GM13976 (cell line): ENCODE measurements at places on chromosomes 1 and 21.

DNA sequence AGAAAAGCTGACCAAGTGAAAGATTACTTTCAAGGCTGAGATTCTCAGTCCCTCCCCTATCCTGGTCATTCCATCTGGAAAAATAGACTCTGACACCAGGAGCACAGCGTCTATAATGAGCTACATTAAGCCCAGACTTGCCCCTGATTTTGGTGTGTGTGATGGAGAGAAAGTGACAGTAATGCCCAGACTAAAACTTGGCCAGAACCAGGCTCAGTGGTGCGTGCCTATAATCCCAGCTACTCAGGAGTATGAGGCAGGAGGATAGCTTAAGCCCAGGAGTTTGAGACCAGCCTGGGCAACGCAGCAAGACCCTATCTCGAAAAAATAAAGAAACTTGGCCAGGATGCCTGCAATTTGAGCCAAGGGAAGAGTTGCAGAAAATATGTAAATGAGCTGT lies 15.9 kb downstream of the PLEKHA6 start:
- DNase-seq: no peak

DNA sequence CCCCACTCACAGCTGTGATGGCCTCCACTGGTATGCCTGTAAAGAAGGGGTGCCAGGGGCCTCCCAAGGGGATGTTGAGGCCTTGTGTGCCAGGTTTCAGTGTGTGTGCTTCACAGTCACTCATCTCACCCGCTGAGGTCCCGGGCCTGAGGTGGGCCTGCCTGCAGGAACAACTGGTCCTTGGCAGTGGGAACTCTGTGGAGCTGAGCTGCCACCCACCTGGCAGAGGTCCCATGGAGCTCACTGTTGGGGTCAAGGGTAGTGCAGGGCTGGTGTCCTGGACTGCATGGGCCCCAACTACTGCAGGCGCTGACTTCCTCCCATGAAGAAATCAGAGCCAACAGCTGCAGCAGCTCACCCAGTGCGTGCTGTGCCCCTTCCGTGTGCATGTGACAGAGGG lies 17.3 kb upstream of the ZNF678 start:
- DNase-seq: no peak

GRCh38 chr1:109592916-109593315 lies 26.5 kb downstream of the GNAT2 start:
- no peak for DNase-seq

DNA sequence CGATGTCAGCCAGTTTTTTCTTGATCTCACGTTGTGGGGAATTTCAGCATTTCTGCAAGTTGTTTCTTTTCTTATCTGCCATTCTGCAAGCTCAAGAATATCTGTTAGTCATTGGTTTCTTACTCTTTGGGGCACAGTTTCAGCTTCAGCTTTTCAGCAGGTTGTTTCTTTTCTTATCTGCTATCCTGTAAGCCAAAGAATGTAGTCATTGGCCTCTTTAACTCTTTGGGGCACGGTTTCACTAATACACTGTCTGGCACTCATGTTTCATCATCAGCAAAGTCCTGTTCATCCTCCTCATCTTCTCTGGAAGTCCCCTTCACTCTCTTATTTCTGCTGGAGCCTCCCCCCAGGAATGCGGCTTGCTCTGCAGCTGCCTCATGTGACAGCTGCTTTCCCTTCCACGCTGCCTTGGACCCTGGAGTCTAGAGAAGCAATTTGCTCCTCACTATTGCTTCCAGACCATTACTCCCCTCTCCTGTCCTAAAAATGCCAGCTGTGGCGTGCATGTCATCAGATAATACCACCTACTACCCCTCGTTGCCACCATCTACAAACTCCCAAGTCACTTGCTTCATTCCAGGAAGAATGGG lies 67.0 kb upstream of the CACNA1E start:
- DNase-seq: no peak

DNA sequence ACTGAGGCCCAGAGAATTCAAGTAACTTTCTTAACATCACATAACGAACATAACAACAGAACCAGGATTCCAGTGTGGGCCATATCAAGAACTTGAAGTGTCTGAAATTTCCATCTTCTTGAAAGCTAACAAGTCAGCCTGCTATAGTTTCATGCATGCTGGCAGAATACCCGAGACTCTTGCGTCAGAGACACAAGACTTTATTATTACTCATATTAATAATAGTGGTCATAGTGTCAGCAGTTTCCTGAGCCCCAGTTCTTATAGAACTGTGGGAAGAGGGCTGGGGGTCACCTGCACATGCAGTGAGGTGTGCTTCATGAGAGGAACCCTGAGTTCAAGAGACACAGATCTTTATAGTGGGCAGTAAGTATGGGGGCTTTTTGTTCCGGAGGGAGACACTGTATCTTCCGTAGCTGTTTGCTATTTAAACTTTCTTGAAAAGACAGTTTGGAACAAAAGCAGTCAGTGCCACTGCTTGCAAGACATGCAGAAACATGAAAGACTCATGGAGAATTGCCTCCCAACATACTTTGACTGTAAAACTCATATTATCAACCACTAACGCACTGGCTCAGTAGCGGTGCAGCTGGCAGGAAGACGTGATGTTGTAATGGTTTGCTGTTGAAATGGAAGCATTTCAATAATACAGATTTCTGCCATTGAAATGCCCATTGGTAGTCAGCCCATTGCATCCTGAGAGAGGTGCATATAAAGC lies 339.2 kb downstream of the ADGRL2 start:
- DNase-seq: no peak

GRCh38 chr1:22908880-22909426 lies 63.7 kb downstream of the LACTBL1 start:
- DNase-seq: no peak

- no peak for DNase-seq
Observed at GRCh38 chr1:67367370-67368045, 59.8 kb downstream of the IL12RB2 start.

GRCh38 chr1:116201911-116202310 lies 90.7 kb downstream of the MAB21L3 start:
- DNase-seq: no peak

DNA sequence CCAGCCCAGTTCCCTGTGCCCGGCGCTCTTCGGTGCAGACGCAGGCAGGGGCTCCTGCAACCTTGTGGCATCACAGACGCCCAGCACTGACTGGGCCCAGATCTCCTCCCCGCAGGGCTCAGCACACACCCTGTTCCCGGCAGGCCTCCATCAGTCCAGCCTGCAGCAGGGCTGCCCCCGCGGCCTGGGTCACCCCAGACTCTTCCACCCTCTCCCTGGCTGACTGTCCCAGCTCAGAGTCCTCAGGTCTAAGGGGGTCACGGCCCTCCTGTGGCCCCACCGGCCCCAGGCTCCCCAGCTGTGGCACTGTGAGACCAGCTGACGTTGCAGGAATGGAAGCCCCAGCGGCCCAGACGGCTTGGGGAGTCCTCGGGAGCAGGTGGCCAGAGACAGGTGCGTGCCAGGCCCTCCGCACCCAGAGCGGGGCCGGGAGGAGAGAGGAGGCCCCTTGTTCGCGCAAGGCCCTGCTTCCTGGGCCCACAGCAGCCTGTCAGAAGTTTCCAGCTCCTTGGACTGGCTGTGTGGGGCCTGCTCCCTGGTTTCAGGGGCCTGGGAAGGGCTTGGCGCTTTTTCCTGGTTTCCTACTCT lies 4.2 kb downstream of the B3GALT6 start:
- no peak for DNase-seq

DNA sequence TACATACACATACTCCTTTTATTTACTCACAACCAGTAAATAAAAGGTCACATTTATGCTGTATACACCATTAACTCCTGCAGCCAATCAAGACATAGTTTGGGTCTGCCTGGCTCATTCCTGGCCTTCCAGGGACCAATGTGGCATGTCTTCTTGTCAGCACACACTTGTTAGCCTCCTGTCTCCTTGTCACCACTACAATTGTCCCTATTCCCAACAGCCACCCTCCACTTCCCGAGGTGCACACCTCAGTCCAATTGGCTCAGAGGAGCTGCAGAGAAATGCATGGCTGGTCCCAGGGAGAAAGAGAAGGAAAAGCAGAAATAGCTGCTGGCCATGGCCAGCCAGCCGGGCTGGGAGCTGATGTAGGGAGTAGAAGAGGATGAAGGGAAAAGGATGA lies 116.9 kb downstream of the PLXNA2 start:
- DNase-seq: no peak

- no peak for DNase-seq
Observed at GRCh38 chr1:115781343-115781742, 12.8 kb upstream of the CASQ2 start.

DNA sequence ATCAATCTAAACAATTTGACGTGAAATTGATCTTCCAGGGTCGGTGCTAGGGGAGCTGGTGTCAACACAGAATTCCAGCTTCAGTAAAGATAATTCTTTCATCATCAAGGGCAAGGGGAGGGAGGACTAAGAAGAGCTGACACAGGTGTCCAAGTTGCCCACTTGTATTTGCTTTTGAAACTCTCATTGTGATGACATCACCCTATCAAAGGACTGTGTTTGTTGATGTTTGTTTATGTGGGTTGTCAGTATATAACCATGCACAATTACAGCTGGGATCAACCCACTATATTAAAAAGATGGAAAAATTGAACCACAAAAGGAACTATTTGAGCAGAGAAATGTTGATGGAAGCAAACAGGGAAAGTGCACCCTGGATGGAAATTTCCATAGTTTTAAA lies 48.8 kb downstream of the ZC3H11B start:
- no peak for DNase-seq

GRCh38 chr1:97157991-97158390 lies 436.4 kb downstream of the PTBP2 start:
- DNase-seq: no peak

DNA sequence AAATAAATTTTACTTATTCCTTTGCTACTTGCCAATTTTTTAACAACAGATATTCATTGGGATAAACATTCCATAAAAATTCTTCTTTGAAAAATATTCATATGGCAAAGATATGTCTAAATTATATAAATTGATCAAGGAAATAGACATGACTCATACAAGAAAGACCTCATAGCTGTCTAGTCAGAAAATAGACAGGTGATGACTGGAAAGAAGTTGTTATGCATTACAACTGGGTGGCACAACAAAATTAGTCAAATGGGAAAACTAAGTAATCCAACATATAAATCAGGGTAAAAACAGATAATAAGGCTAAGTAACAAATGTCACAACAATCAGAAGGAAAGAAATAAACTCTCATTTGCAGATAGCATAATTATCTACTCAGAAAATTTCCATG lies 92.0 kb downstream of the USH2A start:
- no peak for DNase-seq

GRCh38 chr1:62613325-62613727 lies 16.0 kb downstream of the ANGPTL3 start:
- DNase-seq: peak; percentile 29

GRCh38 chr21:17472592-17473271 lies 40.1 kb upstream of the CXADR start:
- DNase-seq: no peak

GRCh38 chr1:201383647-201384405 lies 6.3 kb upstream of the TNNT2 start:
- no peak for DNase-seq

- no peak for DNase-seq
Observed at GRCh38 chr1:20775700-20776099, 11.4 kb downstream of the HP1BP3 start.

GRCh38 chr1:37926038-37926924 lies 20.6 kb downstream of the INPP5B start:
- DNase-seq: peak; percentile 38

DNA sequence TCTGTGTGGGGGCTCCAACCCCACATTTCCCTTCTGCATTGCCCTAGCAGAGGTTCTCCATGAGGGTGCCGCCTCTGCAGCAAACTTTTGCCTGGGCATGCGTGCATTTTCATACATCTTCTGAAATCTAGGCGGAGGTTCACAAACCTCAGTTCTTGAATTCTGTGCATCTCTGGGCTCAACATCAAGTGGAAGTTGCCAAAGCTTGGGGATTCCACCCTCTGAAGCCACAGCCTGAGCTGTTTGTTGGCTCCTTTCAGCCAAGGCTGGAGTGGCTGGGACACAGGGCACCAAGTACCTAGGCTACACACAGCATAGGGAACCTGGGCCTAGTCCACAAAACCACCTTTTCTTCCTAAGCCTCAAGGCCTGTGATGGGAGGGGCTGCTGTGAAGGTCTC lies 235.3 kb downstream of the PDE4B start:
- DNase-seq: no peak

DNA sequence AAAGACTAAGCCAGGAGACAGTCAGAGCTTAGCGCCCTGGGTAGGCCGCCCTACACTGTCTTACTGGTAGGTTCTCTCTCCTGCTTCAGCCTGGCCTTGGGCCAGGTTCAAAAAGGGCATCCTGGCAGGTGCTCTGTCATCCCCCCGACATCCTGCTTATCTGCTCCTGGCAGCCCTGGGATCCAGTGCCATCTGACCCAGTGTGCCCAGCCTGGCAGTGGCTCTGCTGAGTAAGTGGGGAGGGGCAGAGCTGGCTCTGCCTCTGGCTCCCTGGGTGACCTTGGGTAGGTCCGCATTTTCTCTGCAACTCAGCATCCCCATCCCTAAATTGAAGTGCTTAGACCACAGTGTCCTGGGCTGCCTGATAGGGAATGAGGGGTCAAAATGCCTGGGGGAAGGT lies 549.9 kb downstream of the PTPRU start:
- DNase-seq: peak; percentile 6

GRCh38 chr1:203046984-203047630 lies 20.8 kb downstream of the PPFIA4 start:
- no peak for DNase-seq

DNA sequence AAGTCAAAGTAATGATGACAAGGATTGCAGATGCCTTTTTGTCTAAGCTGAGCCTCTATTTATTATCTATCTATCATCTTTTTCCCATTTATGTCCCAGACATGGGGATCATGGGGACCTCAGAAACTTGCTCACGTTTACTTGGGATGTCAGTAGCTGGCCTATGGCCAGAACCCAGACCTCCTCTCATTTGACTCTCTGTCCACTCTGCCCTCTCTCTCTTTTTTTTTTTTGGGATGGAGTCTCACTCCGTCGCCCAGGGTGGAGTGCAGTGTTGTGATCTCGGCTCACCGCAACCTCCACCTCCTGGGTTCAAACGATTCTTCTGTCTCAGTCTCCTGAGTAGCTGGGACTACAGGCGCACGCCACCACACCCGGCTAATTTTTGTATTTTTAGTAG lies 3.7 kb upstream of the ID3 start:
- DNase-seq: no peak

GRCh38 chr1:15730423-15730822 lies 5.6 kb upstream of the SLC25A34 start:
- DNase-seq: no peak

DNA sequence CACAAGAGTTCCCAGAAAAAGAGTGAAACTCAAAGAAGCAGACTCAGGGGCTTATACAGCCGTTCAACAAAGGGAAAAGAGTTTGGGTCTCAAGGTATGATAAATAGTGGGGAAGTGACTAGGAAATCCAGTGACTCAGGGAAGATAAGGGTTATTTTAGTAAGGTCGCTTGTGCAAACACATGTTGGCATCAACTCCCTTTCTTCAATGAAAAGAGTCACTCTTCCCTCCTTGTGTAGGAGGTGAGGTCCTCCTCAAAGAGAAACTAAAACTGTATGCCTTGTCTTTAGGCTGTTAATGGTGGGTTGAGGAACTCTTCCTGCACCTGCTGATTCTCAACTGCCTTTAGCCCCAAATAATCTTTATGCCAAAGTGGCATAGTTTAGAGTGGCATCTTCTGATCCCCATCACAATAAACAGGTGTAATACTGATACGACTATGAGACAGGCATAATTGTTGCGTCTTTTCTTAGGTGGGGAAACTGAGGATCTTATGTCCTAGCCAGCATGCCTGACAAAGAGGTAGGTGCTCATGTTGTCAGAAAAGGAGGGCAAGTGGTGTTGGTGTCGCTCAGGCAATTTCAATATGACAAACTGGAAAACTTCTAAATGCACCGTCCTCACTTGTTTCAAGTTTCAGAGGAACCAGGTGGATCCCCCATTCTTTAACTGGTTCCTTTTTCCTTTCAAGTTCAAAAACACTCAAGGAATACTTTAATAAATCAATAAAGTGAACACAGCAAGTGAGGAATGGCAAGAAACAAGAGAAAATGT lies 294.1 kb upstream of the RUNX1 start:
- DNase-seq: peak; percentile 29
